ENCODE measurements at places on chromosomes 12 and 14.
A peak's percentile ranks its signal among the peaks of the same experiment; 100 is the strongest.

DNA sequence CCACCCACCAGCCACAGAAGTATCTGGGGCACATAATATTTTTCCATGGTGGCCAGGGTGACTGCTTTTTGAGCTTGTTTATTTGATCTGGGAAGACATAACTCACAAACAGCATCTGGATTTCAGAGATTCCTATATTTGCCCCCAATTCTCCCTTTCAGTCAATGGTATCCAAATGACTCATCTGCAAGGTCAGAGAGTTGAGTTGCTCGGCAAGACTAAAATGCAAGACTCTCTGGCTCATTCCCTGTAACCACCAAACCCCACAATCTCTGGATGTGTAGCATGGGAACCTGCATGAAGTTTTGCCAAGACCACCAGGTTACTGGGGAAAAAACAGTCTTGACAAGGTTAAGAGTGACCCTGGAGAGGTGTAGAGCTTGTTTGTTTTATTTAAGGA is 174.9 kb upstream of the FAR2 start:
- no peak for DNase-seq

GRCh38 chr12:65194949-65195348 is 25.6 kb downstream of the LEMD3 start:
- no peak for DNase-seq

DNA sequence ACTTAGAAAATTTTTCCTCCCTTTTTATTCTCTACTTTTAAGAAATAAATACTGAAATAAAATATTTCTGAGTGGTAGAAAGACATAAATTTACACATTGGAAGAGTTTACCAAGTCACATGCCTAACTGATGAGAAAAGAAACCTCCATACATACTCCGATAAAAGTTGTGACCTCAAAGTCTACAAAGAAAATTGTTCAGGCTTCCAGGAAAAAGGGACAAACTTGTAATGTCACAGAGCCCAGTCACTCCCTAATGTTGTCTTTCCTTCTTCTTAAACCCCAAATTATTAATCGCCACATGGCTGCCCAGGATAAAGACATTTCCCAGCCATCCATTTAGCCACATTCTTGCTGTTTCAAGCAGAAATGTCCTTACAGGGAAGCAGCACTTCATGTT is 455.3 kb downstream of the MDGA2 start:
- DNase-seq, result no peak

GRCh38 chr12:68381476-68382219 is 49.5 kb upstream of the MDM1 start:
- DNase-seq, result no peak

DNA sequence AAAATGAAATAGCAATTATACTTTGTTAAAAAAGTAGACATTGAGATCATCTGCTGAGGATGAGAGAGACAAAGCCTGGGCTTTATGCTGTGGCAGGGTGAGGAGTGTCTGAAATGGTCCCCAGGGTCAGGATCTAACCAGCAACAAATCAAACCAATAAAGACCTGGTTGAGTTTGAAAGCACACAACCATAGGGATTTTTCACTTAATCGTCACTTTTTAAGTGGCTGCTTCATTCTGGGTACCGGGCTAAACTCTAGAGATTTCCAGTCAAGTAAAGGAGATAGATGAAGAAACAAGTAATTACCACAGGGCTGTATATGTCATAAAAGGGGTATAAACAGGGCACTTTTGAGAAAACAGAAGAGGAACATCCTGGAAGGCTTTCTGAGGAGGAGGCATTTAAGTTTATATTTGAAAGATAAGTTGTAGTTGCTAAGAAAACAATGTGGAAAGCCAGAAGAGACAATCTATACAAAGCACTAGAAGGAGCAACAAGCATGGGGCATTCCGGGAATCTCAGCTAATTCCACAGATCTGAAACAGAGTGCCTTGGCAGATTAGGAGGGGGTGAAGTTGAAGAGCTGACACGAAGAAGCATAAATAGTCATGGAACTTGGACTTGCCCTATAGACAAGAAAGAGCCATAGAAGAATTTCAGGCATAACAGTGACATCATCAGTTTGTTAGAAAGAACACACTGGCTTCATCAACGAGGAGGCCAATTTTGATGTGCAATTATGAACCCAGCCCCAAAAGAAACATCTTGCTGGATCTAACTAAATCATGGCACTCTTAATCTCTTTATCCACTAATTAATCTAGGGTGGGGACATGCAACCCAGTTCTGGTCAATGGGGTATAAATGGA is 46.9 kb upstream of the FRS2 start:
- no peak for DNase-seq

DNA sequence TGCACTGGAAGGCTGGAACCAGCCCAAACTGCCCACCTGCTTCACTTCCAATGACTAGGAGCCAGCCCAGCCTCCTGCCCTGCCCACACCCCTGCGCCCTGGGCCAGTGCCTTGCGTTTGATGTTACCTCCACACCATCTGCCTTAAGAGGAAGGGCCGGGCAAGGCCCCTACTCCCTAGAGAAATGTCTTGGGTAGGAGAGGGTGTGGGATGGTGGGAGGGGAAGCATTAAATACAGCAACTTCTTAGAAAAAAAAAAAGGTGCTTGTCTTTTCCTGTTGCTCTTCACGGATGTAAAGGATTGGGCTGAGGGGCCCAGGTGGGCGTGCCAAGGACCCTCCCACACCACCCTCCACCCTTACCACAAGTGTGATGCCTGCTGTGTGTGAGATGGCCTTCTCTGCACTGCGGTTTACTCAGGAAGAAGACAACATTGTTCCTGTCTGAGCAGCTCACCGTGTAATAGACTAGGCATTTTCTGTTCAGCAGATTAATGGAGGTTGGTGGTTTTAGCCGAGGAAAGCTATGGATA is 99.9 kb downstream of the NINJ2 start:
- DNase-seq, result no peak

DNA sequence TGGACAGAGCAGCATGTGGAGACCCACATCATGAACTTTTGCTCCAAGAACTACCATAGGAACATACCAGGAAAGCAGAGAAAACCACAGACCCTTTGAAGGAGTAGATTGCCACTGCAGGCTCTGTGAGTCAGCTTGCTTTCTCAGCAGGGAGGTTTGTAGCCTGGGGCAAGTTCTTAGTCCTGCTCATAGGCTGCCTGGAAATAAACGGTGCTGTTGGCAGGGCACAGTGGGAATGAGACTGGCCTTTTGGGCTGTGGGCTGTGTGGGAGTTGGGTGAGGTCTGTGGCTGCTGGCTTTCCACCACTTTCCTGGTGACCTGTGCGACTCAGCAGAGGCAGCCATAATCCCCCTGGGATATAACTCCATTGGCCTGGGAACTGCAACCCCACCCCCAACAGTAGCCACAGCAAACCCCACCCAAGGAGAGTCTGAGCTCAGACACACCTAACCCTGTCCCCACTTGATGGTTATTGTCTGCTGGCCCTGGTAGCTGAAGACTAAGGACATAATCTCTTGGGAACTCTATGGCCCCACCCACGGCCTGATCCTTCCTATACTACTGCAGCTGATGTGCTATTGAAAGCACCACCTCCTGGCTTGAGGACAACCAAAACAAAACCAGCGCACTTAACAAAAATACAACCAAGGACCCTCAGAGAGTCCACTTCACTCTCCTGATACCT is 192.1 kb upstream of the GARIN6 start:
- DNase-seq, result no peak

DNA sequence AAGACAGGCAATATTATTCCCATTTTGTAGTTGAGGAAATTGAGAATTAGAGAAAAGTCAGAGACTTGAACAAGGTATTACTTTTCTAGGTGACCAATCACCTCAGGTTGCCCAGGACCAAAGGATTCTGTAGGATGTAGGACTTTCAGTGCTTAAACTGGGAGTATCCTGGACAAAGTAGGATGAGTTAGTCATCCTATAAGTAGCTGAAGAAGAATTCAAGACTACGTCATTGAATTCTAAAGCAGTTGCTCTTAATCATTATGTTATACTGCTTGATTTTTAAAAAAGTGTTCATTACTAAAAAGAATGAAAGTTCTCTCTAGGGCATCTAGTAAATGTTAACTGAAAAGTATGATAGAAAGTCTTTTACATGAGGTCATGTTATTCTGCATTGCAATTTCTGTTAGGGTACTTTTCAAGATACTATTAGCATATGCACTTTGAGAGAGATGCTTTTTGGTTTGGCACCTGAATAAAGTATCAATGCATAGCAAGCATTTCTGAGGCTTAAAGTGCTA is 101.7 kb downstream of the RTN1 start:
- no peak for DNase-seq

- no peak for DNase-seq
Observed at GRCh38 chr12:69196302-69197288, 42.8 kb upstream of the CPSF6 start.

- DNase-seq, result no peak
Observed at GRCh38 chr14:92473969-92474535, 39.5 kb upstream of the RIN3 start.

DNA sequence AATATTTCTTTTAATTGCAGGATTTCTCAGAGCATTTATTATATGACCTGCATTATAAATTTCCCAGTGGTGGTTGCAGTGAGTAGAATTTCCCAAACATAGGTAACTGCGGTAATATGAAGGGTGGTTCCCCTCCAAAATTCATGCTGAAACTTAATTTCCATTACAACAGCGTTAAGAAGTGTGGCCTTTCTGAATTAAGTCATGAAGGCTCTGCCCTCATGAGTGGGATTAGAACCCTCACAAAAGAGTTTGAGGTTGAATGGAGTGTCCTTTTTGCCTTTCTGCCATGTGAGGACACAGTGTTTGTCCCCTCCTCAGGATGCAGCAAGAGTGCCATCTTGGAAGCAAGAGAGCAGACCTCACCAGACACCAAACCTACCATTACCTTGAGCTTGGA is 233.6 kb downstream of the KTN1 start:
- no peak for DNase-seq

DNA sequence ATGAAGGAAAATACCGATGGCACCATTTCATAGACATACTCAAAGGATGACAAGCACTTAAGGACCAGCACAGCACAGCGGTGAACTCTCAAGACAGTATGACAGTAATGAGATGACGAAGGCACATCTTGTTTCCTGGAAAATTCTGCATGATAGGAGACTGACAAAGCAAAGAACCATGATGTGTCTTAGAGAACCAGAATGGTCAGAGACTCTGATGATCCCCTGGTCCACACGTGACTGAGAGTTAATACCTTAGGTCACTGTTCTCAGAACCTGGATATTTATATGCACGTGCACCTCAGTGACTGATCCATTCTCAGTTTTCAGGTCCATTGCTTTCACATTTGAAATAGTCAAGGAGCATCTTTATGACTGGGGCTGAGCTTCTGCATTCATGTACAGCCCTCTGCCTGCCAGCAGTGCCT is 35.3 kb downstream of the PROX2 start:
- peak; percentile 20 for DNase-seq

DNA sequence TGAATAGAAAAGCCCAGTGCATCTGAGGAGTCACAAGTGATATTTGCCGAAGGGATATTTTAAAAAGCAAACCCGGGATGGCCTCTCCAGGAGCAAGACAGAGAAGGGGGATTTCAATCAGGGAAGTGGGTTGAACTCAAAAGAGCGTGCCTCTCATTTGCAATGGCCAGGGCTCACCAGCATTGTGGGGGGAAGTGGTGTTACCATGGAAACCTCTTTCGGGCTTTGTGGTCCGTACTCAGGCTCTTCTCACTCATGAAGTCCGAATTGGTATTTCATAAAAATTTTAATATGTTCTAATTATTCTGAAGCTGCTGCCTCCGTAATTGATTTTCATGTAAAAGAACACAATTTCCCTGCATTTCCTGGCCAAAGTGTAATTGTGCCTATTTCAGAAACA is 79.8 kb downstream of the SLC15A4 start:
- DNase-seq, result no peak

GRCh38 chr14:36505892-36506731 is 13.9 kb downstream of the NKX2-1 start:
- DNase-seq, result peak; percentile 25

- DNase-seq, result no peak
Observed at GRCh38 chr12:96447256-96447655, 42.1 kb upstream of the CFAP54 start.

DNA sequence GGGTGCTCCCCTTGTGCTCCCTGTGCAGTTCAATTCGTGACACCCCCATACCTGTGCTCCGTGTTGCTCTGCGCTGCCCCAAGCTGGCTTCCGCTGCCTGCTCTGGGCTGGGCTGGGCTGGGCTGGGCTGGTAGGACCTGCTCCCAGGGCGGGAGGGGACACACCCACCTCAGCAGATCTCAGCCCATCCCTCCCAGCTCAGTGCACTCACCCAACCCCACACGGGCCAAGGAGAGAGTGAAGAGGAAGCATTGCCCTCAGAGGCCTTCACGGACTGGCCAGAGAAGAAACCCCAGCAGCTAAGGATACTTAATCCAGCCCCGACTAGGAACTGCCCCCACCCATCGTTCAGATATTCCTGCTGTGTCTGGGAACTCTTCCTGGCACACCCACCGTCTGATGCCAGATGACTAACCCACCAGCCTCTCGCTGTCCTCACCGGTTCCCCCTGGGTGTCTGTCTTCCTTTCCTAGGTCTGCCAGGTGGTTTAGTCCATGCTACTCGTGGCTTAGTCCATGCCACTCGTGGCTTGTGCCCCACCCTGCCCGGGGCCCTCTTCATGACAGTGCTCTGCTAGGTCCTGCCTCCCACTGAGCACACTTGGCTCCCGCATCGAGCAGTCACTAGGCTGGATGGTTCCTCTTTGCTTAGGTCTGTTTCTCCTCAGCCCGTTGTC is at the start of gene LPAR5:
TSS of gene LPAR5 (minus strand) at position 104 of the 676 bp plus-strand sequence. CDS start 14,711 bp downstream, outside the sequence.
- peak; percentile 71 for DNase-seq

DNA sequence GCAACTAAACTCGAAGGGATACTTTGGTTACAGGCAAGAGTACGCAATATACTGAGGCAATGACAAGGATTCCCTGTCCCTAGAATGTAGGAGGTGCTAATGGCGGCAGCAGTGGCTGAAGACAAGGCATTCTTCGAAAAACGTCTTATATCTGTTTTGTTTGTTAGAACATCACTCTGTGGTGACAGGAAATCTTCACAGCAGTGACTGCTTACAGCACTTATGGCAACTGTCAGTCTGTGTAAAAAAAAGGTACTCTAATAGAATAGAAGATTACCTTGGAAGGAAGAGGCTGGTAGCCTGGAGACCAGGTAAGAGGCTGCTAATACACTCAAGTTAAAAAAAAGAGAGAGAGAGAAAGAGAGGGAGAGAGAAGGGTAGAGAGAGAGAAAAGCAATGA is 131.7 kb downstream of the ST8SIA1 start:
- DNase-seq, result no peak

DNA sequence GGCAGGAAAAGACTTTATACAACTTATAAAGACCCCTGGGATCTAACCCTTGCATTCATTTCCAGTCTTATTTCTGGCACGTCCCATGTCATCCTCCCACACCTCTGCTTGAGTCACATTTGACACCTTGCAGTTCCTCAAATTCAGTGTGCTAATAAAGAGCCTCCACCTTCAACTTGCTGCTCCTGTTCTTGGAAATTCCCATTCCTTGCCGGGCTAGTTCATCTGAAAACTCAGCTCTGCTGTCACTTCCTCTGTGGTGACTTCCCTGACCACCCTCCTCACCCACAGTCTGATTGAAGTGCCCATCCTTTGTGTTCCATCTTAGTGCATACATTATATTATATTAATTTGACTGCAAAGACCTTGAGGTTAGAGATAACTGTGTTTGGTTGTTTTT is 37.4 kb upstream of the PSMA6 start:
- peak; percentile 18 for DNase-seq

- no peak for DNase-seq
Observed at GRCh38 chr14:68507544-68508081, 285.3 kb downstream of the ZFP36L1 start.

GRCh38 chr12:64757771-64758170 is 1.4 kb downstream of the GNS start:
- DNase-seq, result no peak
